ENCODE measurements at places on chromosomes 1 and 21.

DNA sequence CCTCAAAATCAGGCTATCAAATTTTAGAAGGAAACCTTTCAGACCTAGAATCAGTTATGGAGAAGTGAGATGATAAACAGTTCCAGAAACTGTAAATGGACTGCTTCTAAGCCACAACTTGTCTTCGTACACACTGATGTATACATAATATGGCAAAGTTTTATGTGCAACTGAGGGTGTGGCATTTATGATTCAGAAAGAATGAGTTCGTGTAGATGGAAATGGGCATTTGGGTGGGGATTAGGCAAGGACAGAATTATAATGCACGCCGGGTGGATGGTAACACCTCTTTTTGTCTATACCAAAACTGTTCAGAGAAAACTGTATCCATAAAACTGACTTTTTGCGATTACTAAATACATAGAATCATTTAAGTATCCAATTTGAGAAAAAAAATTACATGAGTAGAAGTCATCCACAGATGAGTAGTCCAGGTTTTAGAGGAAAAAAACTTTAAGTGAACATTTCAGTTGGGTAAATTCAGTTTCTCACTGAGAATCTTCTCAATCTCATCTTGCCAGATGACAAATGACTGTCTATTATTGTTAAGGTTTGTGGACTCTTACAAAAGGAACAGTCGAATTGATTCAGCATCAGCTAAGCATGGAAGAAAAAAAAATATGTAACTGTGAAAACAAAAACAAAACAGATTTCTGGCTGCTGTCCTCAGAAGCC is 22.5 kb downstream of the ERRFI1 start:
- no peak for DNase-seq

DNA sequence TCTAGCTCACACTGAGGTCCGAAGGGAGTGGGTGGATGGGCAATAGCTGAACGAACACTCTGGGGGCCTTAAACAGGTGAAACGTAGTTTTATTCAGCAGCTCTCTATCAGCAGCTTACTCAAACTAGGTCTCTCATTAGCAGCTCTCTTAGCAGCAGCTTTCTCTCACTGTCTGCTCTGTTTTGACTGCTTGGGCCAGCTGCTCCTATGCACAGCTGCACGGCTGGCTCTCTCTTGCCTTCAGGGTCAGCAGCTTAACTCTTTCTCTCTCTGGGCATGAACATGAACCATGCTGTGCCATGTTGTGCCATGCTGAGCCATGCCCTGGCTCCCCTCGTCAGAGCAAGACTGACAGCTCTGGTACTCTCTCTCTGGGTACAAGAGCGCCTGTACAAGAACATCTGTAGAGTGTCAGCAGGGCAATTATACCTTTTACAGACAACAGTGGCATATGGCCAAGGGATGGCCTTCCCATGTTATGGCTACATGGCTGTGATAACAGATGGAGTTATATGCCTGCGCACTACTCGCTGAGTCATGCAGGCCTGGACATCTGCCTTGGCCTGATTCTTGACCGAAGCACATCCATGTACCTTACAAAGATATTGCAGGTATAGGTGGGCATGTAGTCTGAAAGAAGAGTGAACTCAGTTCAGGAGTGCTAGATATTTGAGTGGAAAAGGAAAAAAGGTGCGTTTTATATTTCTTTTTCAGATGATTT is 152.4 kb downstream of the LEPR start:
- DNase-seq, result no peak

DNA sequence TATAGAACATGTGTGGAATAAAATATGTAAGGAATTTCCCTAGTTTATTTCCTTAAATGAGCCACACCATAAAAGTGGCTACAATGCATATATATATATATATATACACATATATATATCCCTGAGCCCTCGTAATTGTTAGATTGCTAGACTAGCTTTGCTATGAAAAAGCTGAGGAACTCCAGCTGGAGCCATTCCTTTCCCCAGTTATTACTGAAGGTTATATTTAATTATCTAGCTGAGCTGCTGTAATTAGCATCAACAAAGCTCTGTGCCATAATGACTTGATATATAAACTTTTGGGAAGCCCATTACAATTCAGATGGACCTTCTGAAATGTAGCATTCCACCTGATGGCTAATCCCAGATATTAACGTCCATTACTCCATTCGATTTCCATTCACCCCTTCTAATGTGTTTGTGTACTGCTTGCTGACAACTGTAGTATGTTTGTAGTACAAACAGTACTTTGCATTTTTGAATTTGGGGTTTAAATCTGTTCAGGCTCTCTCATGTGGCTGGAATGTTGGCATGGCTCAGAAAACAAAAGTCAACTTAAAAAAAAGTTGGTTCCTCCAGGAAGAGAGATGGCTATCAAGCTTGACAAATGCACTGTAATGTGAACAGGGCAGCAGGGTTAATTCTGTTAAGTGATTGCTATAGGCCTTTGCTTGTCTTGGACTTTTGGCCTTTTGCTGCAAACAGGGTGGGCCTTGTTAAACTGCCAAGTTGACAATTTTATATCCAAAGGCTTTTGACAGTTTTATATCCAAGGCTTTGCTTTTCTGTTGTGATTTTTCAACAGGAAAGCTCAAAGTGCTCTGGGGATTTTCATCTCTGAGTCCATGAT is 170.0 kb downstream of the LTN1 start:
- no peak for DNase-seq

DNA sequence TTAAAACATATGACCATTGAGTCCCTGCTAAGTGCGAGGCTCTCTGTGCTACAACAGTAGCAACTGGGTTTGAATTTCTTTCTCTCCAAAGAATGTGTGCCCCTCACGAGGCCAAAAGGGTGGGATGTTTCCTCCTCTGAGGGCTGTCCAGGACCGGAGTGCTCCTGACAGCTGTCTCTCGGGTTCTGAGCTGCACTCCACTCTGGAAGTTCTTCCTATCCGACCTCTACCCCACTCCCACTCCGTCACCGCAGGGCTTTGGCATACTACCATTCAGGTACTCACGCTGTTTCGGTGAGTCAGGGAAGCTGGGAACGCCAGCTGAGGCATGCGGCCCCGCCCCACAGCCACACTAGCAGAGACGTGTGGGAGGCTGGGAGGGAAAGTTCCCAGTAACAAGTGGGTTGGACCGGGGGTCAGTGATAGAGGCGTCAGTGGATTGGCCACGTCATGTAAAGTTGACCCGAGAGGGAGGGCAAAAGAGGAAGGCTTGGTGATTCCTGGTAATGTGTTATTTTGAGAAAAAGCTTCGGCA is 705 bp upstream of the SLC50A1 start:
- DNase-seq, result peak; percentile 74

GRCh38 chr1:162136760-162137159 is 67.3 kb downstream of the NOS1AP start:
- DNase-seq, result peak; percentile 48

DNA sequence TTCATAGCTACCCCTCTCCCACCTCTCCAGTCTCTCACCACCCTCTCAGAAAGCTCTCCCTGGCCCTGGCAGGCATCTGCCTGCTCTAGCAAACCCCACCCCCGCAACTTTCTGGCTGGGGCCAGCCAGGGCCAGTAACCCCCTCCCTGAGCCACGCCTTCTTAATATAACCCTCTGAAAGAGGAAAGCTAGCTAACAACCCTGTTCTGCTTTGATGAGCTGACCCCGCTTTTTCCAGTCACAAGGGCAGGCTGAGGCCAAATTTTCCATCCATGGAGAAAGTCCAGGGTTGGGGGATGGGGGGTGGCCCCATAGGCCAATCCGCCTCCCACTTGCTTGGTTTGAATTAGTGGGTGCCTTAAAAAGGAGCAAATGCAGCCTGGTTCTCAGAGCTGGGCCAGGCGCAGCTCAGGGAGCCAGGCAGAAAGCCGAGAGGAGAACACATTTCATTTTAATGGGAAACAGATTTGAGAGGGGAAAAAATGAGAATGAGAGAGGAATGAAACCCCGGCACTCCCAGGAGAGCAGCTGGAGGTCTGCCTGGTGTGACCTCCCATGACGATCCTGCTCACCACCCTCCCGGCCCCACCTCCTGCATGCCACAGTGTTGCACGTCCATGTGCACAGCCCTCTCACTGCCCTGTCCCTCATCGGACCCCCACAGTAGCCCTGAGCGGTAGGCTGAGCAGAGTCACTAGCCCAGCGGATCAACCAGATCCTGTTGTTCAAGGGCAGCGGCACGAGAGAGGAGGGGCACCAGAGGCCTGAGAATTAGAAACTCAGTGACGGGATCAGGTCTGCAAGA is 62.3 kb downstream of the OPTC start:
- no peak for DNase-seq

GRCh38 chr21:39451332-39452206 is at the start of gene SH3BGR:
TSS of gene SH3BGR (plus strand) at chr21:39451970. CDS start at chr21:39452097, 127 bp downstream.
- no peak for DNase-seq

DNA sequence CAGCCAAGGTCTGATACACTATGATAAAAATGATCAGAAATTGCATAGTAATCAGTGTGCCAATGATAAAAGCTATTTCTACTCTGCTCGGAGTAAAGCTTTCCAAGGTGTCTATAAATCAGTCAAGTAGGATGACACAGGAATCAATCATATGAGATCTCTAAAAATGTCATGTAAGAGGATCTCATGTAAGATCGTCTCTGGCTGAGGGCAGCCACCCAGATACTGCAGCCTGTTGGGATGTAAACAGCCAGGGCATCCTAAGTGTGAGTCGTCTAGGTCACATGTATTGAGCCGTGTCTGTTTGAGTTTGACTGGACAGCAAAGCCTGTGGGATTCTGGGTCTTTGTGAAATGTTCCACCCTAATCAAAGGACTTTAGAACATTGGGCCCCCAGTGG is 2.8 kb upstream of the TEX35 start:
- DNase-seq, result no peak

GRCh38 chr1:145955436-145955835 is 2.4 kb downstream of the LIX1L start:
- DNase-seq, result no peak

DNA sequence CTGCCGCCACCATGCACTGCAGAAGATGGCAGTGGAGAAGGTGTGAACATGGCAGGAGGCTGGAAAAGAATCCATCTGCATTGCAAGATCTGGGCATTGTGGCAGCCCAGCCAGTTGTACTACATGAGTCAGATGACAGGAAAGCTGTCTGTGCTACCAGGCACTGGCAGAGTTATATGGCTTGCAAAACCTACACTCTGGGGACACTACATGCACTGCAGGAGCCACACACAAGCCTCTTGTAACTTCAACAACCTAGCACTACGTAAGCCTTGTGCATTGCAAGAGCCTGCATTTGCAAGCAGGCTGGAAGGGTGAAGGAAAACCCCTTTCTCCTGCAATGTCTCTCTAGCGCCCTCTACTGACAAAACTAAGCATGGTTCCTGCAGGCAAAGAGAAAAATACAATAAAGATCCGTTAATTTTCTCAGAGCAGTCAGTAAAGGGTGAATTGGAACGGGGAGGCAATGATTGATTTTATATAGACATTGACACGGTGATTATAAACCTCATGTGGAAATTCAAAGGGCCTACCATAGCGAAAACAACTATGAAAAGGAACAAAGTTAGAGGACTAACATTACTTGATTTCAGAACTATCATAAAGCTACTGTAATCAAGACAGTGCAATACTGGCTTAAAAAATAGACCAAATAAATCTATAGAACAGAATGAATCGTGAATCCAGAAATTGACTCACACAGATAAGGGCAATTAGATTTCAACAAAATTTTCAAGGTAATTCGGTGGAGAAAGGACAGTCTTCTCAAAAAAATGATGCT is 26.2 kb upstream of the DYNLT5 start:
- no peak for DNase-seq

- no peak for DNase-seq
Observed at GRCh38 chr1:98739762-98740161, 78.2 kb downstream of the SNX7 start.

DNA sequence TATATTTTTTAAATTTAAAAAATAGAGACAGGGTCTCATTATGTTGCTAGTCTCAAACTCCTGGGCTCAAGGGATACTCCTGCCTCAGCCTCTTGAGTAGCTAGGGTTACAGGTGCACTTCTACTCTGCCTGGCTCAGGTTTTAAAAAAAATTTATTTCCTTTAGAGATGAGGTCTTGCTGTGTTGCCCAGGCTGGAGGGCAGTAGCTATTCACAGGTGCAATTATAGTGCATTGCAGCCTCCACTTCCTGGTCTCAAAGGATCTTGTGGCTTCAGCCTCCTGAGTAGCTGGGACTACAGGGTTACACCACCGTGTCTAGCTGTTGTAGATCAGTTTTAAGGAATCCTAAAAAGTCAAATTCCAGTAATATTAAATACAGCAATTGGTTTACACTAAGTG is 5.0 kb downstream of the RNF11 start:
- DNase-seq, result no peak

GRCh38 chr1:154911691-154912550 is 24.6 kb downstream of the PMVK start:
- no peak for DNase-seq

DNA sequence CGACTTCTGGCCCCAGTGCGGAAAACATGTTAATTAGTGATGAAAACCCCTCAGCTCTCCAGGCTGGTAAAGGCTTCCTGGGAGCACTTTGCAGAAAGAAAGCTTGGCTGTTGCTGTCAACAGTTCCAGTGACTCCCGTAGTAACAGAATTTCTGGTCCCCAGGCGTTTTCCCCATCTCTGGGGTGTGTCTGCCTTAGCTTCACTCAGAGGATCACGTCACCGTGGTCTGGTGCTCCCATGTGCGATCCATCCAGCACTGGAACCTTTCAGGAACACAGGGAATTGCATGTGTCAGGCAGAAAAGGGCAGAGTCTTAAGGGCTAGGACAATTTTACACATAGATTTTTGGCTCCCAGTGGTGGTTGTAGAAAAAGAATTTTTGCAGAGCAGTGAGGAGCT is 470.4 kb upstream of the USP24 start:
- no peak for DNase-seq

GRCh38 chr1:40003156-40004093 is 37.1 kb upstream of the CAP1 start:
- no peak for DNase-seq

GRCh38 chr1:209723756-209724693 is 19.4 kb downstream of the HSD11B1 start:
- DNase-seq, result no peak

DNA sequence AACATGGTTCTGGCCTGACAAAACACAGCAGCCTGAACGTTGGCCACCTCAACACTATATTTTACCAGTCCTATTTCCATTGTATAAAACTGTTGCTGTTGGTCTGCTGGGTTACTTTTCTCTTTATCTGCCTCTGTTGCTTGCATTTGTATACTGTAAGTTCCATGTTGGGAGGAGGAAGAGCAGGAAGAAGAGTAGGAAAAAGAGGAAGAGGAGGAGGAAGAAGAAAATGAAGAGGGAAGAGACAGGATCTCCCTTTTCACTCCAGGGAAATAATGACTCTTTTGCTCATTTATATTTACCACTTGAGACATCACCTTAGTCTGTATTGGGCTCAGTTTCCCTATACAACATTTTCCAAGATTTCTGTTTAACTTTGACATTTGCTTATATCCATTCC is 134.2 kb downstream of the PTPRC start:
- no peak for DNase-seq

DNA sequence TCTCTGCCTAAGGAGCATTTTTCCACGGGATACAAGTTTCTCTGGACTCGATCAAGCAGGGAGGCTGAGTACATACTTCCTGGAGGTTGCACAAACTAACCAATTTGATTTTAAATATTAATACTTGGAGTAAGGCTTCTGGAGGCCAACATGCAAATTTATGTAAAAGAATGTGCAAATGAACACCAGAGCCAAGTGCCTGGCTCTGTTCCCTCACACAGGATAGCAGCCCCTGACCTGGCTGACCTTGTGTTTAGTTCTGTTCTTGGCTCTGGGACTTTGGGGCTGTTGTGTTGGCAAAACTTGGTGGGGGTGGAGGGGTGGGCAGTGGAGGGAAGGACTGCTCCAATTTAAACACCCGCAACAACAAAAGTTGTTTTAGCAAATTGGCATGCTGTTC is 34.2 kb downstream of the CNIH3 start:
- DNase-seq, result no peak

Data from 8988T (cell line).